ENCODE measurements at places on chromosomes 7 and 10. TPM values are rescaled to one million over a fixed set of nuclear protein-coding genes. Genes with fewer than 3 reads are reported as not detected.

The UPK3B gene
- total RNA-seq, result 1.4 TPM

DNA sequence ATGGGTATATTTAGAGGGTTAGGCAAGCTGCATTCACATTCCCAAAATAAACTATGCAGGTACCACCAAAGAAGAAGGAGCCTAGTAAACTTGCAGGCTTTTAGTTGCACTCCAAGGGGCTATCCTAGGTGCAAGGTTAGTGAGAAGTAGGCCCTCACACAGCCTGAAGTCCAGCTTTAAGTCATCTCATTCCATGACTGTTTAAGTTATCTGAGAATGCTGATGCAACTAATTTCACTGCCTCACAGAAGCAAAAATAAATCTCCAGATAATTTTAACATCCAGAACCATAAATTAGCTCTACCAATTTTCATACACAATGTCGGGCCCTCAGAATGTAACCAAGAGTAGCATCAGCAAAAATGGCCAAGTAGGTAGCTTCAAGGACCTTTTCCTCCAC, 34.3 kb upstream of the HHEX start:
- no peak overlapping the region for H3K27ac ChIP-seq
- no peaks in the 10 kb centered on the region for H3K4me1 ChIP-seq
- DNase-seq, result no peak
- H3K27me3 ChIP-seq, result no peaks in the 10 kb centered on the region
- no peak overlapping the region for H3K4me3 ChIP-seq

GRCh38 chr7:92988051-92988450, 129.7 kb downstream of the SAMD9 start:
- H3K36me3 ChIP-seq, result no peaks in the 10 kb centered on the region
- H3K4me3 ChIP-seq, result no peak overlapping the region
- H3K27ac ChIP-seq, result no peak overlapping the region
- peak; percentile 53 for DNase-seq

The UPK3BL1 gene
- total RNA-seq, result 11.4 TPM

DNA sequence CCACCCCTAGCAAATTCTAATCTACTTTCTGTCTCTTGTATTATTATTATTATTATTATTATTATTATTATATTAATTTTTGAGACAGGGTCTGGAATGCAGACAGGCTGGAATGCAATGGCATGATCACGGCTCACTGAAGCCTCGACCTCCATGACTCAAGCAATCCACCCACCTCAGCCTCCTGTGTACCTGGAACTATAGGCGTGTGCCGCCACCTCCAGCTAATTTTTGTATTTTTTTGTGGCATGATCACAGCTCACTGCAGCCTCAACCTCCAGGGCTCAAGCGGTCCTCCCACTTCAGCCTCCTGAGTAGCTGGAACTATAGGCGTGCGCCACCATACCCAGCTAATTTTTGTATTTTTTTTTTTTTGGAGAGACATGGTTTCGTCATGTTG, 2.6 kb upstream of the TMEM139 start:
- no peaks in the 10 kb centered on the region for H3K27me3 ChIP-seq
- H3K36me3 ChIP-seq, result no peaks in the 10 kb centered on the region
- no peak for DNase-seq

DNA sequence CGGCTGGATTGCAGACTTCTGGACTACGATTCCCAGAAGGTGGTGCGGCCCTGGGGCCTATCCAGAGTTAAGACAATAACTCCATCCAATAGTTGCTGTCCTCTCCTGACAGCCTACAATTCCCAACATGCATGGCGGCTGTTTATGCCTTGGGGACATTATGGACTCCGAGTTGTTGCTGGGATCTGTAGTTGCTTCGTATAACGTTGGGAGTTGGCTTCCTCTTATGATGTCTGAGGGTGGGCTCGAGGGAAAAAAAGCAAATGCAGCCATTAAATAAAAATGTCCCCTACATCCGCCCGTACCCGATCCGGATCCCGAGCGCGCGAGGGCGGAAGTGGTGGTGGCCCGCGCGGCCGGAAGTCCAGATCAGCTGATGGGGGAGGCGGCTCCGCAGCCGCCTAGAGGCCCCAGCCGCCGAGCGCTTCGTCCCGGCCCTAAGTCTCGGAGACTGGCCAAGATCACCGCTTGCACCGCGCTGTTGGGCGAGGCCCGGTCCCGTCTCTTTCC, at the start of gene ZSWIM8:
TSS of gene ZSWIM8 (plus strand) at position 396 of the 510 bp plus-strand sequence. CDS start 273 bp downstream, outside the sequence.
- H3K27ac ChIP-seq, result peak within 1 kb of the TSS; percentile 66
- peak within 1 kb of the TSS; percentile 98 for H3K4me3 ChIP-seq
- H3K27me3 ChIP-seq, result no peaks in the 10 kb centered on the region
- peaks cover 10% of the 10 kb centered on the region for H3K36me3 ChIP-seq
- DNase-seq, result peak; percentile 97
- H3K4me1 ChIP-seq, result peaks cover 12% of the 10 kb centered on the region

GRCh38 chr7:6252341-6252746, 20.1 kb downstream of the CYTH3 start:
- peaks cover 51% of the 10 kb centered on the region for H3K4me1 ChIP-seq
- H3K4me3 ChIP-seq, result peak overlapping the region; percentile 8
- H3K27ac ChIP-seq, result peak overlapping the region; percentile 57
- no peaks in the 10 kb centered on the region for H3K36me3 ChIP-seq

- no peak overlapping the region for H3K27ac ChIP-seq
- no peaks in the 10 kb centered on the region for H3K4me1 ChIP-seq
- no peak for DNase-seq
- H3K36me3 ChIP-seq, result no peaks in the 10 kb centered on the region
These were observed 35.6 kb upstream of the GALNT17 start for GRCh38 chr7:71096351-71096750.

The SORBS1 gene
- total RNA-seq, result 0.56 TPM

DNA sequence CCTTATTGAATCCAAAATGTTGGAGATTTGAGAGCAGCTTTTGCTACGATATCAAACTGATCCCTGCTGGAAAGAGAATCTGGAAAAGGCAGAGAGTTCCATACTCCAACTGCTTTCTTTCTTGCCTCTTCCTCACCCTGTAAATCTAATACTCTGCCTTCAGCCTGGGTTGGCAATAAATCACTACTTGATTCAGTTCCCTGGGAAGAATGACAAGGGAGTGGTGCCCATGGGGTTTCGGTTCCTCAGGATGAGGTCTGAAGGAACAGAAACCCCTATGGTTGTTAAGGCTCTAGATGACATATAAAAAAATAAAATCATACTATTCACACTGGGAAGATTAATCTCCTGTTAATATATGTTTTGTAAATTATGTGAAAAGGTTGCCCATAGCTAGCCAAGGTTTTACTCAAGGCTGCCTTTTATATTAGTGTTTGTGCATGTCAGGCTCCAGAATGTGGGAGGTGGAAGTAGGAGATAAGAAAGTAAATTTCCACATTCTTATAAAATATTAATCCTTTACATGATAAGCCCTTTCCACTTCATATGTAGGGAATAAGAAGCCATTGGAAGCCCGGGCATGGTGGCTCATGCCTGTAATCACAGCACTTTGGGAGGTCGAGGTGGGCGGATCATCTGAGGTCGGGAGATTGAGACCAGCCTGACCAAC, 106.2 kb upstream of the CACNA2D1 start:
- H3K4me1 ChIP-seq, result no peaks in the 10 kb centered on the region
- peak; percentile 27 for DNase-seq
- H3K36me3 ChIP-seq, result no peaks in the 10 kb centered on the region
- H3K27me3 ChIP-seq, result peaks cover 30% of the 10 kb centered on the region

- H3K27ac ChIP-seq, result no peak overlapping the region
- no peaks in the 10 kb centered on the region for H3K4me1 ChIP-seq
- DNase-seq, result no peak
- no peaks in the 10 kb centered on the region for H3K36me3 ChIP-seq
- no peaks in the 10 kb centered on the region for H3K27me3 ChIP-seq
- no peak overlapping the region for H3K4me3 ChIP-seq
These were observed 50.4 kb downstream of the TFEC start for GRCh38 chr7:115980159-115980558.

GRCh38 chr7:27822245-27822644, 82.3 kb downstream of the TAX1BP1 start:
- no peak overlapping the region for H3K4me3 ChIP-seq
- no peaks in the 10 kb centered on the region for H3K36me3 ChIP-seq
- H3K27ac ChIP-seq, result no peak overlapping the region
- H3K27me3 ChIP-seq, result no peaks in the 10 kb centered on the region
- H3K4me1 ChIP-seq, result no peaks in the 10 kb centered on the region
- DNase-seq, result no peak

The GIMAP5 gene
- total RNA-seq, result not detected

DNA sequence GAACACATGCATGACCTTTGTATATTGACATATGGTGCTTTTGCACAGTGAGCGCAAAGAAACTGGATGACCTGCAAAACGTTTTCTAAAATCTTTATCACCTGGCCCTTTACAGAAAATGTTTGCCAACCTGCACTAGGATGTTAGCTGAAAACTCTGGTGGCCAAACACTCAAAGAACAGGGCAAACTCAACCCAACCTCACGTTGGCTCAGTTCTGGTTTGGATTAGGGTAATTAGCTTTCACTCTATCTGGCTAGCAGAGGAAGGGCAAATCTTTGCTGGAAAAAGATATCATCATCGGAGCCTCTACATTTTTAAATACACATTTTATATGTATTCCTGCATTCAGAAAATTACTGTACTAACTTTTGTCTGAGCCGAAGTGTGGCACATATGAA, 688.9 kb downstream of the PHTF2 start:
- no peaks in the 10 kb centered on the region for H3K36me3 ChIP-seq
- no peak for DNase-seq
- H3K4me3 ChIP-seq, result no peak overlapping the region
- peaks cover 44% of the 10 kb centered on the region for H3K27me3 ChIP-seq
- H3K4me1 ChIP-seq, result no peaks in the 10 kb centered on the region

GRCh38 chr7:47291461-47292081, 290.3 kb downstream of the TNS3 start:
- H3K27me3 ChIP-seq, result peaks cover 15% of the 10 kb centered on the region
- no peaks in the 10 kb centered on the region for H3K36me3 ChIP-seq
- H3K4me3 ChIP-seq, result no peak overlapping the region
